ENCODE measurements at places on chromosomes 3 and 15.
A peak's percentile ranks its signal among the peaks of the same experiment; 100 is the strongest.

DNA sequence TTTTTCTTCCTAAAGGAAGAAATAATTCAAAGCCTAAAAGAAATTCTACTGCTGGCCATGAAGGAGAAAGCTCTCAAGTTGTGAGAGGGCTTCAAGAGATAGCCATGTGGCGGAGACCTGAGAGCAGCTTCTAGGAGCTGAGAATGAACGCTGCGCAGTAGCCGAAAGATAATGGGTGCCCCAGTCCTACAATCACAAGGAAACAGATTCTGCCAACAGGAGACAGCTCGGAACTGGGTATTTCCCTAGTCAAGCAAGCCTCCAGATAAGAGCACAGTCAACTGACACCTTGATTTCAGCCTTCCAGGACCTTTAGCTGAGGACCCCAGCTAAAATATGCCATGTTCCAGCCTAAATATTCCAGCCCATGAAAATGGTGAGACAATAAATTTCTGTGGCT lies 824.1 kb downstream of the FHIT start:
- DNase-seq: no peak

DNA sequence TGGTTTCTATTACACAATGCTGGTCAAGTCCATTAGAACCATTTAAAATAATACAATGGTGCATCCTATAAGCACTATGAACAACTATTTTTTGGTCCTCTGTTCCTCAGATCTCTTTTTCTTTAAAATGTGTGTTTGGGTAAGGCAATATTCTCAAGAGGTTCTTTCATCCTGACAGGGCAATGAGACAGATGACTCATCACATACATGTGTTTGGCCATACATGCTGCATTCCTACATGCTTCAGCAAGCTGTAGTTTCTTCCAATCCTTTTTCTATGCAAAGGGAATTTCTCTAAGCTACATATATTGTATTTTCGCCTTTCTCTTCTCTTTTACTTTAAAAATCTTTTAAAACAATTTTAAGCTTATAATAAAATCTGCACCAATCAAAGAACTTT lies 52.7 kb downstream of the OTOL1 start:
- DNase-seq: no peak

DNA sequence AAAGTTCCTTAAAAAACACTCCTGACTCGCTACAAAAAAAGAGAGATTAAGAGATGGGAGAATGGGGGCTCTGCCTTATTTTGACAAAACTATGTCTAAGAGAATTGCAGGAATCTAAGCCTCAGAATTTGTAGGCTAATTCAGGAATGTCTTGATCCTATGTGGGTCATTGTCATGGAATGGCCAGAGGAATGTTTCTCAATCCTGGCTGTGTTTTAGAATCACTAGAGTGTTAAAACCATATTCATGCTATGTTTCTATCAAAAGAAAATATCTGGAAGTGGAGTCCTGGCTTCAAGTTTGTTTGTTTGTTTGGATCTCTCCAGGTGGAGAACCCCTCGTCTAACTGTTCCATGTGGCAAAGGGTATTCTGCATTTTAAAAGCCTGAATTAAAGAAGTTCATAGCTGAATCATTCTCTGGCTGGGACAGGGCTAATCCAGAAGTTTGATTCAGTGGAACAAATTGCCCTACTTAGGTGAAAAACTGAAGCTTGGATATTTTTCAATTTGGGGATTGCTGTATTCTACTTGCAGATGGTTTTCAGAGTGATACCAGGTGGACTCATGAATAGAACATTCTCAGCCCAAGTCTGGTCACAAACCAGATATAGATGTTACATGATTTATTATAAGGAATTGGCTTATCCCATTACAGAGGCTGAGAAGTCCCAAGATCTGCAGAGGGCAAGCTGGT lies 28.2 kb downstream of the GJD2 start:
- peak; percentile 88 for DNase-seq

GRCh38 chr15:79561982-79562381 lies 129.8 kb downstream of the MINAR1 start:
- no peak for DNase-seq

GRCh38 chr3:58065700-58066167 lies 57.5 kb downstream of the FLNB start:
- DNase-seq: no peak

GRCh38 chr3:60528651-60529050 lies 722.6 kb downstream of the FHIT start:
- no peak for DNase-seq

DNA sequence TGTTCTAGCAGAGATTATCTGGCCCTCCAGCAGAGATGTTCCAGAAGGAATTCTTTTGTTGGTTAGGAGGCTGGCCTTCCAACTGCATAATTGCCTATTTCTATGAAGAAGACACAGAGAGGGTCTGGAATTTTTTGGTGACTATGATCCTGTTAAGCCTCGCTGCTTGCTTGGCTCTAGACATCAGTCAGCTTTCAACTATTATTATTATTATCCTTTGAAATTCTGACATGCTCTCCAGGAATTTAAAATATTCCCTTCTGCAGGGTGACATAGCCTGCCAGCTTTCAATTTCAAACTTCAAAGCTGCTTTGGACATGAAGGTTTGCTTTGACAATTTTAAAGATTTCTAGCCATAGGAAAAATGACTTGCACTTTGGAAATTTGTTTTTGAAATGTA lies 26.3 kb upstream of the ZNF148 start:
- DNase-seq: peak; percentile 67

- no peak for DNase-seq
Measured at GRCh38 chr15:45107941-45108630, 5.9 kb downstream of the DUOX2 start.

DNA sequence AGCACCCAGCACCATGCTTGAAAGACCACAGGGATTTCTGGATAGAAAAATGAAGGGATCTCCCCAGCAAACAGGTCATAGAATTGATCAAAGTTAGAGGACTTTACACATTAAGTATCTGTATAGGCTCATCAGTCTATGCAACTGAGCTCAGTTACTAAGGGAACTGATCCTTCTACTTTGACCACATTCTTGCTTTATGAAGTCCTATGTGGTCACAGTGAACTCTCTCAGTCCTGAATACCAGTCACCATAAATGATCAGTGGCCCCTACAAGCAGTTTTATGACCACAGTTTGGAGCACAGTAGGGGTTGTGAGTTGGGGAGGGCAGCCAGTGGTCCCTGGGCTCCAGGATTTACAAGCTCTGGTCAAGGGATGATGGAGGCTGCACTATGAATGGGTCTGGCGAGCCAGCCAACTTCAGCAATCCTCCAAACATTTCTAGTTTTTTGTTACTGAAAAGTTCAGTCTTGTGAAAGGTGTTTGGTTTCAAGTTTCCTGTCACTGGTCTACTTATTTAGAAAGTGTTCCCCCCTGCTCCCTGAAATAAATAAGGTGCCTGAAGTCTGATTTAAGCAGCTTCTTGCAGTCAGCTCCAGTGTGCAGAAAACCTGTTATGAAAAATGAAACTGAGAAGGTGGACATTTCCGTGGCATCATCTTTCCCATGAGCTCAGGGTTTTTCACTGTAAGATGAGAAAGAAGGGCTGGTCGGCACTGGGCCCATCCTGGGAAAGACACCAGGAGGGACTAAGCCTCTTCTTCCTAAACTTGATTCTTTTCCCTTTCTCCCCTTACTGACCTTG lies 75.5 kb downstream of the DAPK2 start:
- peak; percentile 30 for DNase-seq

- peak; percentile 27 for DNase-seq
Measured at GRCh38 chr15:60477164-60477563, 1.8 kb downstream of the ICE2 start.

Data from AG10803 (cell line).